ENCODE measurements at places on chromosomes 7 and 10.

DNA sequence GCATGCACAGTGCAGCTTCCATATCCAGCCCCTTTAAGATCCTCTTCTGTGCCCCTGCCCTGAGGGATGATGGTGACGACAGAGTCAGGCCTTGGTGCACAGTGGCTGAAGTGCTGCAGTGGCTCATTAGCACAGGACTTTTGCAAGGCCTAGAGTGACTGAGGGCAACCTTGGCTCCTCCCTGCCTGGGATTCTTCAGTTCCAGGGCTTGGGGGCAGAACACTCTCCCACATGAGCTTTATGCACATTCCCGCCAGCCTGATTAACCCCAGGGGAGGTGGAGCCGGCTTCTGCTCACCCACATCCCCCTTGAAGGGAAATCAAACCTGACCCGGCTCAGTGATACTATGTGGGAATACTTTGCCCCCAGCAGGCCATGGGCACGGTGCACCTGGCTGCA lies 253.4 kb downstream of the GALNT17 start:
- no peak for DNase-seq

- no peak for DNase-seq
Measured at GRCh38 chr7:41574377-41574776, 128.5 kb downstream of the INHBA start.

- no peak for DNase-seq
Measured at GRCh38 chr7:12477620-12478019, 74.0 kb upstream of the VWDE start.

DNA sequence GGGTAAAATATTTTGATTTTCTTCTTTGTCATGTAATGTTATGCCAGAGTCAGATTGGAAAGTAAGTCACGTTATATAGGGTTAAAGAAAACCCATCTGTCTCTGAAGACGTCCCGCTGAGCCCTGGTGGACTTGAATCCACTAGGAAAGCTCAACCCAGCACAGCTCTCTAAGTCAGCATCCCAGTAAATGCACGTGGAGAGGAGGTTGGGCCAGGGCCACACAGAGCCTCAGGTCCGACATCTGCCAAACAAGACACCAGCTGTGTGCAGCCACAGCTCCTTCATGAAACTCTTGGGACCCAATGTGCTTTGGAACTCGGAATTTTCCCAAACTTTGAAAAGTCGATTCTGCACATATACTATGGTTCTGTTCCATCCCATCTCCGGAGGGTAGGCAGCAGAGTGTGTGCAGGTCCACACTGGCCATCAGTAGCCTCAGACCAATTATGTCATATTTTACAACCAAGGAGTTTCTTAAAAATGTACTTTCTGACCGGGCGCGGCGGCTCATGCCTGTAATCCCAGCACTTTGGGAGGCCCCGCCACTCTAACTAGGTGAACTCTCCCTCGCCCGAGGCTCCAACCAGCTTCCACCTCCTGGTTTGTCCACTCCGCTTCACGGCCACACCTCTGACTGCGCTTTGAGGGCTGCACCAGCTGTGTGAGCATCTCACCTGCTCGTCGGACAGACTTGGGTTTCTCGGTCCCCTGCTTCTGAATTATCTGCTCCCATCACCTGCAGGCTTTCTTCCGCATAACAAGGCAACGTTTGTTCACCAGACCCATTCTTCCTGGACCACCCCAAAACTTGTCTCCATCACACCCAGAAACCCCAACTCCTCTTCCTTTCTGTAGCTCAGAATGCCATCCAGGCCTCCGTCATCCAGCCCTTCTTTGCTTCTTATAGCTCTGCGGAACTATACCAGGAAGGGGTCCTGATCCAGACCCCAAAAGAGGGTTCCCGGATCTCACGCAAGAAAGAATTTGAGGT lies 29.7 kb upstream of the DNAJB6 start:
- no peak for DNase-seq

DNA sequence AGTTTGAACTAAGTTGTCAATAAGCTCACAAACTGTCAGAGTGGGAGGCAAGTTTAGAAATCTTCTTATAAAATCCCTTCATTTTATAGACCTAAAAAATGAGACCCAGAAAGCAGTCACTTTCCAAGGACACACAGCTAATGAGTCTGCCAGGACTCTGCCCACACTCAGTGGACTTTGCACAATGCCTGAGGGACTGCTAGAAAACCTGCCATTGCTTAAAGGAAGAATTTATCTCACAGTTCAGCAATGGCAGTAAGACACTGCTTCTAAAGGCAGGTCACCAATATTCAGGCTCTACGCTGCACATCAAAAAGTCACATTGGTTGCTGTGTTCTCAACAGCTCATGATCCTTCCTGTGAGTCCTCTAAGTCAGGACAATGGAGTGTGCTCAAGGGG lies 698.1 kb downstream of the GRID1 start:
- no peak for DNase-seq

DNA sequence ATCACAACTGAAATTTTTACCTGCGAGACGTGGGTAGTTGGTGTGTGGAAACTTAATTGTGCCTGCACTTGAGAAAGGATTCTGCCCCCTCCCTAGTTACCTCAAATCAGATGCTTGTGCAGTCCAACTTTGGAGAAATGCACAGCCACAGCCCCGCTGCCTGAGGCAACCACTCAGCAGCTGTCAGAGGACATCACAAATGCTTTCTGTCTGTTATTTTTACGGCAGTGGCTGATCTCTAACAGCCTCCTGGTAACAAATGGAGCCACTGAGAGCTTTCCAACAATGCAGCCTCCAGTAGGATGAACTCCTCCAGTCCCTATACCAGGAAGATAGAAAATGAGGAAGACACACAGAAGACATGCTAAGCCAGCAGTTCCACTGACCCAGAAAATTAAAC lies 712.2 kb upstream of the GHITM start:
- DNase-seq, result no peak

DNA sequence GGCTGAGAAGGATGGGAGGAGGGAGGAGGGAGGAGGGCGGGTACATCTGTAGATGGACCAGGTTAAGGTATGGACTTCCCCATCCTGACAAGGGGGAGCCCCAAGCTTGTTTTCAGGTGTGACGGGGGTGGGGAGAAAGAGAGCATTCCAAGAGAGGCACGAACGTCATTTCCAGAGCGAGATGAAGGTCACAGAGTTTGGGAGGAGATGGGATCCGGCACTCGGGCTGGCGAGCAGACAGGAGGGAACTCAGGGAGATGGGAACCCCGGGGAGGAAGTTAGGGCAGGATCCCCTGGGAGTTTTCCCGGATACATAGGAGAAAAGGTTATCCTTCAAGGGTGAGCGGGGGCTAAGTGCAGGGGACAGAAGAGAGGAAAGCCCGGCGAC lies 118.8 kb downstream of the CUX1 start:
- no peak for DNase-seq

DNA sequence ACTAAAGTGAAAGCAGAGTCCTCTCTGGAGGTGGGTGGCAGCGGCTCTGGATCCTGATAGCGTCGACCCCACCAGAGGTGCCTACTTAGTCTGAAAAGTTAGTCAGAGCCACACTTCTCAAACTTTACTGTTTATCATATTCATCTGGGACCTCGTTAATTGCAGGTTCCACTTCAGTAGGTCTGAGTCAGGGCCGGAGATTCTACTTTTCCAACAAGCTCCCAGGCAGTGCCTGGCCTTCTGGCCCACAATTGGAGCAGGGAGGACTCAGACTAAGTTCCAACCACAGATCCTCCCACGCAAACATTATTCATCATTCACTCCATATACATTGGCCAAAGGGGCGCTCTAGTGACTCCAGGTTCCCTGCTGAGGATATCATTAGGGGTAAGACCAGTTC lies 78.1 kb downstream of the VSTM4 start:
- DNase-seq, result no peak

DNA sequence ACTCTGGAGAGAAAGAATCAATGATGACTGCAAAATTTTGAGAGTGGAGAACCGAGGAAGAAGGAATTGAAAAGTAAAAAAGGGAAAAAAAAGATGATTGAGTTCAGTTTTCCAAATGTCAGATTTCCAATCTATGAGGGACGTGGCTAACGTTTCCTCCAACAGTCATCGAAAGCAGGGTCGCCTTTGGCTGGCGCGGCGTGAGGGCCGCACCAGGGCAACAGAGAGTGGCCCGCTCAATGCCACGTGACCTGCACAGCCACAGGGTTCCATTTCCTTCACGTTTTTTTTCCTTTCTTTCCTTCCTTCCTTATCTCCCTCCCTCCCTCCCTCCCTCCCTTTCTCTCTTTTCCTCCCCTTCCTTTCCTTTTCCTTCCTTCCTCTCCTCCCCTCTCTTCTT lies 101.9 kb downstream of the WDR37 start:
- no peak for DNase-seq

GRCh38 chr10:61618388-61618961 lies 44.3 kb upstream of the CABCOCO1 start:
- peak; percentile 82 for DNase-seq

GRCh38 chr7:12220389-12221046 lies 9.4 kb downstream of the TMEM106B start:
- peak; percentile 91 for DNase-seq

GRCh38 chr10:47326306-47326926 lies 4.2 kb downstream of the GDF2 start:
- no peak for DNase-seq

DNA sequence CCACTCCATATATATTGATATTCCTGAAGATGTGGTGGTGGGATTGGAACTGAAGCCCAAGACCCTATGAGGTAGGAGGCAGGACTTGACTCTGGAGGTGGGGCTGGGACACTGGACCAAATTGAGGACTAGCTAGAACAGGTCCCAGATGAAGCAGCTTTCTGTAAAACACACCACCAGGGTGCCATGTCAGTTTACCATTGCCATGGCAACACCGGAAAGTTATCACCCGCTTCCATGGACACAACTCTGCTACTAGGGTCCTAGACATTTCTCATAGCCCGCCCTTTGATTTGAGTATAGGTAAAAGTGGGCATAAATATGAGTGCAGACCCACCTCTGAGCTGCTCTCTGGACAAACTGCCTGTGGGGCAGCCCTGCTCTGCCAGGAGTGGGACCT lies 490.5 kb upstream of the PFKP start:
- no peak for DNase-seq

DNA sequence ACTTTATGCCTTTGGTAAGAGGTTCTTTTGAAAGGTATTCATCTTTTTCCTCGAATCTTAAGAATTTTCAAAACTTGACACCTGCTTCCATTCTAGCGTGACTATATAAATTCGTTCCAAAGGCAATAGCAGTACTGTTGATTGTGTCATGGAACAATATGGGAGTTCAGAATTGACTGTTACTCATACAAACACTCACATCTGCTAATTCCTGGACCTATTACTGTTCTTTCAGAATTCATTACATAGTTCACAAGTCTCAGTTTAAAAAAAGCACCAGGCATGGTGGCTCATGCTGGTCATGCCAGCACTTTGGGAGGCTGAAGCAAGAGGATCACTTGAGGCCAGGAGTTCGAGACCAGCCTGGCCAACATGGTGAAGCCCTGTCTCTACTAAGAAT lies 80.9 kb downstream of the CACNB2 start:
- no peak for DNase-seq

- no peak for DNase-seq
Measured at GRCh38 chr7:7553386-7553785, 13.3 kb upstream of the MIOS start.

DNA sequence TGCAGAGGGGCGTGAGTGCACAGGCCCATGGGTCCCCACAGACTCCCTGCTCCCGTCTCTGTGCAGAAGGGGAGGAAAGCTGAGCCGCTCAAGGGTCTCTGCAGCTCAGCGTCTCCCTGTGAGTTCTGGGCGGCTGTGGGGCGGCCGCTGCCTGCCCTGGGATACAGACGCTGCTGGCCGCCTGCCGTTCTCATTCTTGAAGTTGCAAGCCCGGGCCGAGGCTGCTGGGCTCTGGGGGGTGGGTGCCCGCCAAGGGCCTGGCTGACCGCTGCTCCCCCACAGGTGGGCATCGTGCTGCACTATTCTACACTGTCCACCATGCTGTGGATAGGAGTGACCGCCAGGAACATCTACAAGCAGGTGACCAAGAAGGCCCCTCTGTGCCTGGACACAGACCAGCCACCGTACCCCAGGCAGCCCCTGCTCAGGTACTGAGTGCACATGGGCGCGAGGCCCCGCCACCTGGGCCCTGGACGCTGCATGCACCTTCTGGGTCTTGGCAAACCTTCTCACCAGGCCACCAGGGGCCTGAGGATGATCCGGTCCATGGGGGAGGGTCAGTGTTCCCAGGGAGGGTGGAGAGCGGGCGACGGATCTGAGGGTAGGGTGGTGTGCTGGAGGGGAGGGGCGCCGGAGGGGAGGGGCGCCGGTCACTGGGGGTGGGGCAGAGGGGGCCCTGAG lies 14.8 kb downstream of the ADGRA1 start:
- no peak for DNase-seq

DNA sequence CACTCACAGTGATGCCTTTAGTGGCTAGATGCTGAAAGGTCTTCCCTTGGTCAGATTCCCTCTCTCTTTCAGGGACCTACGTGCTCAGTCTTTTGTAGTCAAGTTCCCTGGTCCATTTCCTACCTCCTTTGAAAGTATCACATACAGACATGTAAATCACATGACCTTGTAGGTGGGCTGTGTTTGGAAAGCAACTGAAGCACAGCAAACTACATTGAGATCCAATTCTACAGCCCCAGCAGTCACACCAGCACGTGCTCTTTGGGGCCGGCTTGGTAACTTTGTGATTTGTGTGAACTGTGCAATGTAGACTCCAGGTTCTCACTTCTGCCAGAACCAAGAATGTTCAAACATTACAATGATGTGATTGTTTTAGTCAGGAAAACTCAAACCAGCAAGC lies 89.7 kb upstream of the PLPP4 start:
- DNase-seq, result no peak

- no peak for DNase-seq
Measured at GRCh38 chr10:125881192-125881591, at the start of gene DHX32. Gene DHX32, minus strand, starts transcription at chr10:125881292. Its CDS starts 468 bp downstream, at chr10:125880824.

DNA sequence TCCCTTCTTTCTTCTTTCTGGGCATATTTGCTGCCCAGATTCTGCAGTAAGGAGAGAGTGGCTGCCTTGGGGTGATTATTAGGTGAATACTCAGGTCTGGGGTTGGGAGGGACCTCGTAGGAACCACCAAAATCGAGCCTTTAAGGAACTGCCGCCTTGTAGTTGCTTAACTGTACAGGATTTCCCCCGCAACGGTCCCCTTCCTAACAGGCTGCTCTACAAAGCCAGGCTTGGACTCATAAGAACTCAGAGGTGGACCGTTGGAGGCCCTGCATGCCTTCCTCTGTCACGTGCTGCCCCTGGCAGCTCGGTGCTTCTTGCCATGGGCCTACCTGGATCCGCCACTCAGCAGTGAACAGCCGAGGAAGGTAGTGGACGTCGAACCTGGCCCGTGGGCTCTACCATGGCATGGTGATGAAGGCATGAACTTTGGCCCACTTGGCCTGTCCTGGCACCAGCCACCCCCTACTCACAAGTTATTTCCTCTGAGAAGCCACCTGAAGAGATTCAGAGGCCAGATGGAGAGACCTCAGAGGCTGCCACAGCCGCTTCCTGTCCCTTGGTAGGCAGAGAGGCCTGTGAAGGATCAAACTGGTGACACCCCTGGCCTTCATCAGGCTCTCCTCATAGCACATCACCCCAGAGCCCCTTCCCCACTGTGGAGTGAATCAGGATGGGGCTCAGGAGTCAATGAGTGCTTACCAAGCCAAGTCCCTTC lies 54.6 kb downstream of the NOD1 start:
- no peak for DNase-seq

- DNase-seq, result no peak
Measured at GRCh38 chr7:158161194-158161593, 426.4 kb downstream of the PTPRN2 start.

GRCh38 chr10:89206402-89207180 lies 526 bp downstream of the CH25H start:
- DNase-seq, result no peak

Measured in NCI-H2081 (cell line).